Left kidney (tissue), 8 donors: ENCODE measurements at places on chromosomes 1 and 21. TPM values are rescaled to one million over a fixed set of nuclear protein-coding genes. Genes with fewer than 3 reads are reported as not detected.

The NADK gene
- polyA plus RNA-seq = 44.3 TPM

The FHAD1 gene
- 3.7 TPM for polyA plus RNA-seq

The KRTAP12-3 gene
- not detected for polyA plus RNA-seq

The NR1I3 gene
- 3.6 TPM for polyA plus RNA-seq

The SYT11 gene
- 21.7 TPM for polyA plus RNA-seq

The GUCA2B gene
- polyA plus RNA-seq = not detected

The TCEA3 gene
- 49.3 TPM for polyA plus RNA-seq

The LRRN2 gene
- polyA plus RNA-seq = 11.5 TPM

The FNDC10 gene
- polyA plus RNA-seq = 2.4 TPM

The GPA33 gene
- polyA plus RNA-seq = 1.1 TPM

The GCSAML gene
- polyA plus RNA-seq = 0.28 TPM

DNA sequence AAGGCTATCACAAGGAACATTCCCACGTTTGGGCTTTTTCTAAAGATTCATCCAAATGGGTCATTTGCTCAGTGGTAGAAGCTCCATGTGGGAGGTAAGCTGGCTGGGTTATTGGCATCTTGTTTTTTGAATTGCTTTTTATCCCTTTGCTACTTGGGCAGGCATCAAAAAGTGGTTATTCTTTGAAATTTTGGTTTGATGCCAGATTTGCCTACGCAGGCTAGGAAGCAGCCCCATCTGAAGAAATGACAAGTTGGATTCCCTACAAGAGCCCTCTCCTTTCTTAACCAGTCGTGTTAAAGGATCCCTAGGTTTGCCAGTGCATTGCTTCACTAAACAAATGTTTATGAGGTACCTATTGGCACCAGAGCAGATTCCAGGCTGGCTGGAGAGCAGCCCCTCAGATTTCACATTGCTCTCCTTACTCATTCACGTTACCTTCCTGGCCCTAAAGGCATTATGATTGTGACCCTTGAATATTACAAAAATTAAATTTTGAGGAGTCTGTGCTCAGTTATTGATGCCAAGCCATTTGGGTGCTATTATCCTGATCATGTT lies 38.8 kb downstream of the ARID1A start:
- DNase-seq = no peak

DNA sequence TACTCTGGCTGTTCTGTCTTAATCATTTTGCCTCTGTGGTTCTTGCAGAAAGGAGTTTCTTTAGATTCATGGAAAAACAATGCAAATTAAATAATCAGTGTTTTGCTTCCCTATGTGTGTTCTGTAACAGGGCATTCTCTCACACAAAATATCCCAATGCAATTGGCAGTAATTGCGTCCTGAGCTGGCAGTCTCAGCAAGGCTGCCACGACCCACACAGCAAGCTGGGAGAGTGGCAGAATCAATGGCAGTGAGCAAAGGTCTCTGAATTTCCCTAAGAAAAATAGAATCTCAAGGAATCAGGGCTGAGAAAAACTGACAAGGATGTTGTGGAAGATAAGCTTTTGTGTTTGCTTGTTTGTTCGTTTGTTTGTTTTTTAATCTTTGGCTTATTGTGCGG lies 198.1 kb upstream of the ST6GALNAC5 start:
- DNase-seq = no peak

DNA sequence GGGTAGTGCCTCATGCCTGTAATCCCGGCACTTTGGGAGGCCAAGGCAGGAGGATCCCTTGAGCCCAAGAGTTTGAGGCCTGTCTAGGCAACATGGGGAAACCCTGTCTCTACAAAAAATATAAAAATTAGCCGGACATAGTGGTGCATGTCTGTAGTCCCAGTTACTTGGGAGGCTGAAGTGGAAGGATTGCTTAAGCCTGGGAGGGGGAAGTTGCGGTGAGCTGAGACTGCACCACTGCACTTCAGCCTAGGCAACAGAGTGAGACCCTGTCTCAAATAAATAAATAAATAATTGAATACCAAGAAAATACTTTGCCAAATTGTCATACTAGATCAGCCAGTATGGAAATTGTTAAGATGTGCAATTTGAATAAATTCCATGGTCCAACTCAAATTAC lies 5.9 kb upstream of the RBBP5 start:
- DNase-seq = no peak

GRCh38 chr1:245888809-245889208 lies 618.3 kb downstream of the SMYD3 start:
- DNase-seq = peak; percentile 20

DNA sequence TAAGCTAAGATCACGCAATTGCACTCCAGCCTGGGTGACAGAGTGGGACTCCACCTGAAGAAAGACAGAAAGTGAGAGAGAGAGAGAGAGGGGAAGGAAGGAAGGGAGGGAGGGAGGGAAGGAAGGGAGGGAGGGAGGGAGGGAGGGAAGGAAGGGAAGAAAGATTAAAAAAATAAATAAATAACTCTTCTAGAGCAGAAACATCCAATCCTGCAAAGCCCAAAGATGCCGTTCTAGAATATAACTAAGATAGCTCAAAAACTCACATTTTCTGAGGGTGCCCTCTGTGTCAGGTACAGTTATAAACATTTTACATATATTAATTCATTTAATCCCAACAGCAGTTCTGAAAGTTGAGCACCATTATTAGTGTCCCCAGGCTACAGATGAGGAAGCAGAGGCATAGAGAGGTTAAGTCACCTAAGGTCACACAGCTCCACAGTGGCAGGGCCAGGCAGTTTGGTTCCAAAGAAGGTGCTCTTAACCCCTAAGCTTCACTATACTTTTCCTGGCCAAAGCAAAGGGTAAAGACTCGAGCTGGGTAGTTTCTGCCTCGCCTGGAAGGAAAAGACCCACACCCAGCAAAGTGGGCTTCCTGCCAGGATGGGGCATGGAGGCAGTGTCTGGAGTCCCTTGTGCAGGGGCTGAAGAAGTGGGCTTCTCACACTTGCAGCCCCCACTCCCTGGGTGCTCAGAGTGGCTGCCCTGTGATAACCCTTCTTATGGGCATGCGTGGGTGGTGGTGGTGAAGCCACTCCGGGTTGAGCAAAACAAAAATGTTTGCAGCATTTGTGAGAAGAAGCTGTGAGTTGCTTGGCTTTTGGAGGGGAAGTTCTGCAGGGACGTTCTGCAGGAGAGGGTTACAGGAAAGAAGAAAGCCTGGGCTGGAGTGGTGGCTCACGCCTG lies 7.9 kb upstream of the PIK3CD start:
- DNase-seq = no peak

GRCh38 chr1:165395478-165395877 lies 39.0 kb upstream of the LMX1A start:
- DNase-seq = no peak

GRCh38 chr1:162381383-162381782 lies at the start of gene C1orf226:
TSS of gene C1orf226 (plus strand) at chr1:162381728. CDS start at chr1:162381902, 174 bp downstream.
- peak; percentile 26 for DNase-seq

GRCh38 chr1:206912445-206913095 lies 9.2 kb downstream of the FCMR start:
- peak; percentile 83 for DNase-seq

GRCh38 chr1:182441719-182442118 lies 8.2 kb upstream of the RGSL1 start:
- no peak for DNase-seq

- DNase-seq = no peak
Measured at GRCh38 chr1:207241164-207241934, 80.1 kb upstream of the CD55 start.

- DNase-seq = no peak
Measured at GRCh38 chr21:35035116-35035515, 14.0 kb downstream of the RUNX1 start.

DNA sequence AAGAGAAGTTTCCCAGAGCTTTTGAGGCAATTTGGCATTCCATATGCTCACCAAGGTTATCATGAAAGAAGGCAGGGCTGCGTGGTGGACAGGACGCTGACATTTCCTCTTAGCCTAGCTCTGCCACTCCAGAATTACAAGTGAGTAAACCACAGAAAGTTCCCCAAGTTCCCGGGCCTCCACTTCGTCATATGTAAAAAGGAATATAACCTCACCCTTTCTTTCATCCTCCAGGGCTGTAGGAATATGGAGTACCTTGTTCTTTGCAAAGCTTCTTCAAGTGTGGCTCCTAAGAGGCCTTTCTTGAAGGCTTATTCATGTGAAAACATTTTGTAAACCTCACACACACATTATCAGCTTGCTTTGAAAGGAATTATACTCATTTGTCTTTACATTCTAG lies 210.2 kb downstream of the GREM2 start:
- no peak for DNase-seq

DNA sequence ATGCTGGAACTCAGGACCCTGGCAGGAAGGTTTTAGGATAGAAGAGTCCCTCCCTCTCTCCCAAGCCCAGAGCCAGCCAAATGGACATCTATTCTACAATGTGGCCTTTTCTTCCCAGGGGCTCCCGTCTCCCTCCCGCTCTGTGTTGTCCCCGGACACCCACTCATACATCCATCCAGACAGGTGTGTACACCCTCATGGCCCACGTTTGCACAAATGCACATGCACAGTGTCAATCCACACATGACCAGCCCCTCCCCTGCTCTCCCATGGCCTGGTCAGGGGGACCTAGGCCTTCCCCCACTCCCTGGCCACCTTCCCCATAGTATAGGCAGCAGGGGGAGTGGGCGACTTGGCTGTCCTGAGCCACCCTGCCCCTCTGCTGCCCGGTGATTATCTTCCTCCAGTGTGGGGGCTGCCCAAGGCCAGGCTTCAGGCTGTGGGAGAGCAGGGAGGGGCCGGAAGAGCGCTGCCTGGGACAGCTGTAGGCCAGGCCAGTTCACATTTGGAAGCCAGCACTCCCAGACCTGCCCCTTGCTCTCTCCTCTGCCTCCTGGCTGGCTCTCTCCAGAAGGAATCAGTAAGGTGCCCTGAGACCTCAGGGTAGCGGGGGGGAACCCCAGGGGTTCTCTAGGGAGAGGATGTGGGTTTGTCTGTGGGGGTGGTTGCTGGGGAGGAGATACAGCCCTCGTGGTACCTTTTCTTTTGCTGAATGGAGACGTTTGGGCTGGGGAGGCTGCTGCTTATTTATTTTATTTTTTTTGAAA lies 4.1 kb upstream of the PTPN7 start:
- DNase-seq = no peak

DNA sequence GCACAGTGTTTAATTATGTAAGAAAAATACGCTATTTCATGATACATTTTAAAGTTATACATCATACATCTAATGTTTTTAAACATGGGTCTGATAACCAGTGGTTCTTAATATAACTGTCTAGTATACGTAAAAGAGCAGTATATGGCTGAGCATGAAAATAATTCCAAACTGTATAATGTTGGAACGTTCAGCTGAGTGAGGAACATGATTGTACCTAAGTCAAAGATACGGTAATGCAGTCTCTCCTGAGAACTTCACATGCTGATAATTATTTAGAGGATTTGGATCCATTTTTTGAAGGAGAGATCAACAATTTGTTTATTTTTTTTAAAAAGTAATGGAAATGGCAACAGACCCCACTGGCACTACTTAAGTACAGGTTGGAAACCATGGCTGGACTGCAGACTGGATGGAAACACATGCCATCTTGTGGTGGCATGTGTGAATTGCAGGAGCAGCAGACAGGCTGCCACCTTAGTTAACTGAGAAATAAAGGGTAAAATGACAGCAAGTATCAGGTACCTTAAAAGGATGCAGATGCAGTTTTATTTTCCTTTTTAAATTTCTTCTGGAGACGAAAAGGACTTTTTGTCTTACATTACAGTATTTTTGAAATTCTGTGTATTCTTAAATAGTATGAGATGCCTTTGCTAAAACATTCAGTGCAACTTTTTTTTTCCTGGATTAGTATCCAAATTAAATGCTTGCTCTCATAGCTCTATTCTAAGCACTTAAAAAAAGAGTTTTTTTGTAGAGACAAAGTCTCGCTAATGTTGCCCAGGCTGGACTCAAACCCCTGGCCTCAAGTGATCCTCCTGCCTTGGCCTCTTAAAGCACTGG lies 73.8 kb downstream of the MTR start:
- peak; percentile 42 for DNase-seq

GRCh38 chr1:208509072-208509471 lies 264.9 kb upstream of the PLXNA2 start:
- DNase-seq = no peak

DNA sequence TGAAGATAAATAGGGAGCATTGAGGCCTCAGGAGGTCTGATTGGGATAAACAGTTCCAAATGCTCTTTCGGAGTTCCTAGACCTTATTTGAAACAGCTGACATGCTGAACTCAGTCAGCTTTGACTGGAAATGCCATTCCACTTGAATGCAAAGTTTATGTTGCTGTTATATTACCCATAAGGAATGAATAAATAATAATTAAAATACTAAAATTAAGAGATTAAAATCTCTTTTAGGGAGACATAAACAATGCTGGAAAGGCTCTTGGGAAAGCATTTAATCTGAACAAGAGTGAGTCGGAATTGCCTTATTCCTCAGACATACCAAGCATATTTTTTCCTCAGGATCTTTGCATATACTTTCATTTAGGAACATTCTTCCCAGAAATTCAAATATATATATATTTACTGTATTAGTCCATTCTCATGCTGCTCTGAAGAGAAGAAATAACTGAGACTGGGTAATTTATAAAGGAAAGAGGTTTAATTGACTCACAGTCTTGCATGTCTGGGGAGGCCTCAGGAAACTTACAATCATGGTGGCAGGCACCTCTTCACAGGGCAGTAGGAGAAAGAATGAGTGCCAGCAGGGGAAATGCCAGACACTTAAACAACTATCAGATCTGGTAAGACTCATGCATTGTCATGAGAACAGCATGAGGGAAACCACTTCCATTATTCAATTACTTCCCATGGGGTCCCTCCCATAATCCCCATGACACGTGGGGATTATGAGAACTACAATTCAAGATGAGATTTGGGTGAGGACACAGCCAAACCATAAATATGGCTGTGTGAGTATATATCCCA lies 318.2 kb upstream of the PLXNA2 start:
- DNase-seq = no peak

DNA sequence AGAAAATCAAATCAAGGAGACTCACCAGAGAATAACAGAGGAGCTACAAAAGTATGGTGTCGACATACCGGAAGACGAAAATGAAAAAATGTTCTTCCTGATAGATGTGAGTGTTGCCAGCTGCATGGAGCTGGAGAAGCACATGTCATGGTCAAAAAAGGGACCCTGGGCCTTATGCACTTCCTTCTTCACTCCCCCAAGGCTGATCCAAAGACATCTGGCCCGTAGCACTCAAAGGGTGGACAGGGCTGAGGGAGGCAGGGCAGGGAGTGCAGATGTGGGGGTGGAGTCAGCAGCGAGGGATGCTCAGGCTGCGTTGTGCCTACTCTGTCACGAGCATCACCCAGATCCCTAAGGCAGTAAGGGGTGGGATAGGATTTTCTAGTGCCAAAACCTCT lies 19.4 kb downstream of the MX1 start:
- DNase-seq = peak; percentile 28

DNA sequence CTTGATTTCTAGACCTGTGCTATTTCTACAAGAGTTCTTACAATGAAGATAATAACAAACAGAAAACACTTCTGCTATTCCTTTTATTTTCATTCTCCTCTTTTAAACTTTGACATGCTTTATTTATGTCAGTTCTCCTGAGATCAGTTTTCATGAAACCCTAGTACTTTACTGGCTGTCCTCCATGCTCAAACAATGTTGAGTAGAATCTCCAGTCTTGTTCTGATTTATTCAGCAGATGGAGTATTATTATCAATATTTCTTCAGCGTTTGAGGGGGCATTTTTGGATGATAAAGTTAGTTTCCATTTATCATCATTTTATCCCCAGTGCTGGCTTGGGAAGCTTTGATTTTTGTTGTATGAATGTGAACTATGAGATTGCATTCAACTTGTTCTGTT lies 85.9 kb upstream of the WARS2 start:
- DNase-seq = no peak

- DNase-seq = peak; percentile 77
Measured at GRCh38 chr1:43172527-43172972, 420 bp downstream of the CFAP57 start.

GRCh38 chr1:219413536-219413935 lies 199.4 kb downstream of the ZC3H11B start:
- peak; percentile 17 for DNase-seq
